ENCODE measurements at places on chromosomes 4 and X.

DNA sequence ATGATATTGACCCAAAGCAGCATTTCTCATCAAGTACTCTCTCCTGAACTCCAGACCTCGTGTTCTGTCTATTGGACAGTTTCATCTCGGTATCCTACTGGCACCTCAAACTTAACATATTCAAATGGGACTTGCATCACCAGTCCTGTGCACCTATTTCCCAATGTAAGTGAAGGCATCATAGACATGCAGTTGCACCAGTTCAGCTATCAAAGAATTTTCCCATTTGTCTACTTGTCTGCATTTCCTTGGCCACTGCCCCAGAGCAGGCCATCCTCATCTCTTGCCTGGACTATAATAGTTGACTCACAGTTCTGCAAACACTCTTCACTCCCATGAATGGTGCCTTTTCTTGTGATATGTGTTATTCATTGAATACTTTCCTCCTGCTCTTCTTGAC, 11.3 kb upstream of the LIMCH1 start:
- no peak for DNase-seq

GRCh38 chr4:152957437-152958171, 21.5 kb downstream of the FHDC1 start:
- DNase-seq, result no peak

GRCh38 chr4:105236916-105237311, 90.2 kb downstream of the TET2 start:
- no peak for DNase-seq

DNA sequence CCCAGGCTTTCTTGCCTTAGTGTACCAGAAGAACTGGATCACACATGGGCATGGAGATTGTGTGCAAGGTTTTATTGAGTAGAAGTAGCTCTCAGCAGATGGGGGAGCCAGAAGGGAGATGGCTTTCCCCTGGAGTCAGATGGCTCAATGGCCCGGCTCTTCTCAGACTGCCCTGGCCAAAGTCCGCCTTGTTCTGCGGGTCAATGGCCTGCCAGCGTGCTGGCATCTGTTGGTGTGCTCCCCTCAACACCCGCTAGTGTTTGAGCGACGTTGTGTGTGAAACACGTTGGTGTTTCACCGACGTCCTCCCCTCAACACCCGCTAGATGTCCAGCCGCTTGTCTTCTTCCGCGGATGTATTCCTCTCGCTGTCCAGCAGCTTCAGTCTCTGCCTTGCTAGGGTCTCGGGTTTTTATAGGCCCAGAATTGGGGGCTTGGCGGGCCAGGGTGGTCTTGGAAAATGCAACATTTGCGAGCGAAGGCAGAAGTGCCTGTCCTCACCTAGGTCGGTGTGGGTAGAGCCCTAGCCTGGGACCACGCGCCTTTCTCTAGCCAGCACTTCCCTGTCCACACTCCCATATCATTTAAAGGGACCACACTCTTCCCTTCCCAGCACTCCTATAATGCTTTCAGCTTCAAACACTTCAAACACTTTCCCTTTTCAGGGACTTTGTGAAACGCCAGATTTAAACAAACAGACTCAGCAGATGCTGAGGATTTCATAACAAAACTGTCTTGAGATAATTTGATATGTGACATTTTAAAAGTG, 21.1 kb upstream of the PRKG2 start:
- DNase-seq, result no peak

GRCh38 chr4:177367336-177367735, 57.7 kb downstream of the NEIL3 start:
- DNase-seq, result no peak

DNA sequence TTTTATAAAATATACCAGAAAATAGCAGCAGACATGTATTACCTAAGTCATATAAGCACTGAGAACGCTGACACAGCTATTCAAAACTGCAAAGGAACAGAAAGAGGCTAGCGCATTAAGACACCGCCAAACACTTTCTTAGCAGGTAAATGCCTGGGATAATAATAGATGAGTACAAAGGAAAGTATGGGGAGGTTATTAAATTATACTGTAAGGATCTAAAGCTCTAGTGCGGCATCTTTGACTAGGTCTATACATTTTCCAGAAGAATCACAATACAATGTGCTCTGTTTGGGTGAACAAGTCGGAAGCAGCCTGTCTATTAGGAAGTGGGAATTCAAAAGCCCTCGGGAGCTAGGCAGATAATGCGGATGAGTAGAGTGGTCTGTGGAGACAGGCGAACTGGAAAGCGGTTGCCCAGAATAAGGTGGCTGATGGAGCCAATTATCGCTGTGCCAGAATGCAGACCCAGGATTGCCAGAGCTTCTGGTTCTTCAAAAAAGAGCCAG, 443.6 kb upstream of the TENM3 start:
- no peak for DNase-seq

DNA sequence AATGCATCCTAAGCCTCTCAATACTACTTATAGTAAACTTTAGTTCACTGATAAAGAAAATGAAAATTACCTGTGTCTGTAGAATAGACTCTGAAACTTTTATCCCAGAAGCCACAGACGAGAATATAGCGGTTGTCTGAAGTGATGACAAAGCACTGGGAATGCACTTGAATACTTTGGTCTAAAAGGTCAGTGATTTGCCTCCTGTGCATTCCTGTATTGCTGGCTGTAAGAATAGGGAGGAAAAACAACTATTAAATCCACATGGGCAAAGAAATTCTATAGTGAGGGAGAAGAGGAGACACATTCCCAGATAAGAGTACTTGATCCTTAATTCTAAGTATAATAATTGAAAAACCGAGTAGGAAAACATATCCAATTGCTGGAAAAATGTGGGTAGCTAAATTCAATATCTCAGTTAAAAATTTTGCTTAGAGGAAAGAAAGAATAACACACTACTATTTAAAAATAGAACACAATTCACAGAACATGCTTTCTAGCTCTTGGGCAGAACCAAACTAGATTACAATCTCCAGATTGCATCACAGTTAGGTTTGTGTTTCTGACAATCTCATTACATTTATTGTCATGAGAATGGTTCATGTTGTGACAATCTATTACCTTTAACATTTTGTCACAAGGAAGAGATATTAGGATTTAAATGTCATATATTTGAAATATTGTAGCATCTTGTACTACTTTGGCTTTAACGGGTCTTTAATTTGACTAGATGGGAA, 232.1 kb downstream of the DCLK2 start:
- no peak for DNase-seq

DNA sequence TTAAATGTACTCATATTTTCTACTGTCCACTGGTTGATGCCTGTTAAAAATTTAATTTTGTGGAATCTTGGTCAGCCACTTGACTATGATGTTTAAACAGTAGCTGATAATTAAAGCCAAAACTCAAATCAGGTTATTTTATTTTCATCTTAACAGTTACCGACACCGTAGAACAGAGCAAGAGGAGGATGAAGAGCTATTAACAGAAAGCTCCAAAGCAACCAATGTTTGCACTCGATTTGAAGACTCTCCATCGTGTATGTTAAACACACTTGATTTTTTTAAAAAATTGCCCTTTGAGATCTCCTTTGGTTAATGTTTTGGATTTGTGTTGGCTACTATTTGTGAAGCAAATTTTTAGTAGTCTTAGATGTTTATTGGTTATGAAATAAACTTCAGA, 10.7 kb downstream of the SMARCA5 start:
- no peak for DNase-seq

DNA sequence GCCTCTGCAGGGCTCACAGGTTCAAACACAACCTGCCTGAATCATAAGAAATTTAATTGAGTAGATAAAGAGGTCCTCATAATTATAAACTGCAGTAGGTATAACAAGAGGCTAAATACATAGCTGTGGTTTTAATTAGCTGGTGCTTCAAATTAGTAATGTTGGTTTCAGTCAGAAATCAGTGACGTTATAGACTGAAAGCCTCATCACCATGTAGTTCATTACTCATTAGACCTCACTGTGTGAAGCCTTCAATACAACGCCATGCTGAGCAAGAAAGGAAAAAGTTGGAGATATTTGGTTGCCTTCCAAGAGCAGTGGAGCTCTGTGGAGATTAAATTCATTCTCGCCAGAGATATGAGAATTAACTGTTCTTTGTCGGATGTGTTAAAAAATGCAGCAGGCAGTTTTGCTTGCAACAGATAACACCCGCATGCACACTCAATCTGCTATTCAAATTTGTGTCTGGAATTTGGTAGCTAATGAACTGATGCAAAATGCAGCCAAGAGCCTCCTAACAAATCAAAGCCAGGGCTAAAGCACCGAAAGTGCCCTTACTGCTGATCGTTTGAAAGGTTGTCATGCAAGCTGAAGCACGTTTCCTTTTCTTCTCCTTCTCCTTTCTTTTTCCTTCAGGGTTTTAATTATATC, 148.9 kb downstream of the AFF2 start:
- no peak for DNase-seq

DNA sequence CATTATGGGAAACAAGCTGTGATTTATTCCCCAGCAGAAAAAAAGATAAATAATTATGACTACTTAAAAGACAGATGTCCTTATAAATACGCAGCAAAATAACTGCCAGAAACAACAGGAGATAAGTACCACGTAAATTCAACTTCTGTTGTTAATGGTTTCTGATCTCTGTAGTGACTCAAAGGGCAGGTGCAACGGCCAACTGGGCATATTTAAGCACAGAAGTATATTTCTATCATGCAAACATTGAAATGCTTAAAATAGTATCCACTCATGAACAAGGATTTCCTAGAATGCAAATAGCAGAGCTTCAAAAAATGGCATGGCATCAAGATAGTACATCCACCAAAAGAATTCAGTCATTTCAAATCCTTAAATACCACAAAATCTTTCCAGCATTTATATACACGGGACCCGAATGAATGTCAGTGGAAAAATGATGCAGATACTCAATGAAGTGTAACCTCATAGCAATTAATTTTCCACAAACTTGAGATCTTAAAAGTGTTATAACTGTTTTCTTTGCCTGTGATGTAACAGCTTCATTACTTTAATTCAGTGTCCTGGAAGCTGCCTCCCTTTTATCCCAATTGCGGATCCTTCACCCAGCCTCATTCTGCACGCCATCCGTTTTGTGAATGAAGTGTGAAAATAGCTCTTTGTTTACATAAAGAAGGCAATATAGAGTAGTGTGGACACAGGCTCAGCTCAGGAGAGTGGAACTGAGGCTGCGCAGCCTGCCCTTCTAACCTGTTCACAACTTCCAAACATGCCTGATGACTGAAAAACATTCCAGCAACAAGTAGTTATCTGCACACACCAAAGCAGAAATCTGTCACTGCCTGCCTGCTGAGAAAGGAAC, 10.2 kb downstream of the PDGFC start:
- DNase-seq, result no peak

GRCh38 chr4:186307497-186307896, 41.5 kb downstream of the F11 start:
- DNase-seq, result no peak
